ENCODE measurements at places on chromosomes 7 and 10. TPM values are rescaled to one million over a fixed set of nuclear protein-coding genes. Genes with fewer than 3 reads are reported as not detected.

Gene LRMDA
- polyA plus RNA-seq = not detected

Gene MCM10
- 0.52 TPM for polyA plus RNA-seq

Gene TRPV5
- polyA plus RNA-seq = not detected

Gene FAM13C
- polyA plus RNA-seq = not detected

Gene PPP1R3C
- polyA plus RNA-seq = not detected

Gene ZNF239
- 2.6 TPM for polyA plus RNA-seq

Gene SRGN
- 343 TPM for polyA plus RNA-seq

Gene DNAJC12
- not detected for polyA plus RNA-seq

Gene BTRC
- 9.6 TPM for polyA plus RNA-seq

Gene AKR1C8
- polyA plus RNA-seq = not detected

Gene NEUROG3
- polyA plus RNA-seq = not detected

Gene NXPH1
- not detected for polyA plus RNA-seq

Gene LIPK
- polyA plus RNA-seq = not detected

Gene OR6B1
- not detected for polyA plus RNA-seq

Gene PLEKHS1
- polyA plus RNA-seq = not detected

Gene VSTM2A
- polyA plus RNA-seq = not detected

Gene ASAH2B
- polyA plus RNA-seq = 6.0 TPM
